ENCODE measurements at places on chromosomes 2 and 18.

- no peak for DNase-seq
Observed at GRCh38 chr2:30686000-30686399, 121.2 kb downstream of the CAPN13 start.

- no peak for DNase-seq
Observed at GRCh38 chr2:8202132-8202531, 479.7 kb upstream of the ID2 start.

DNA sequence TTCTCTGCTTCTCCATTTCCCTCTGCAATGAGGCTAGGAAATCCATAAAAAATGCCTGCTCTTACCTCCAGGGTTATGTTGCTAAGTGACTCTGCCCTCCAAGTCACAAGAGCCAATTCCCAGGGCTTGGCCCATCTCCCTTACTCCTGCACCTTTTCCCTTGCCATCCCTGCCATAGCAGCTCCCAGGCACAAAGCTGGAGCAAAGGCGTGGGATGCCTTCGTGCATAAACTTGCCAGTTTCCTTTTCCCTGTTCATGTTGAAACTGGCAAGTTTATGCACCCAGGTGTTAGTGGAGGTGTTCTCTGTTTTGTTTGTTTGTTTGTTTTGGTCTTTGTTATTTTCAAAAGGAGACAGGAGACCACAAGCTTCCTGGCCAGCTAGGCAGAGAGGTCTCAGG is 195.1 kb downstream of the ACKR3 start:
- no peak for DNase-seq

- no peak for DNase-seq
Observed at GRCh38 chr18:8217051-8217564, 392.1 kb upstream of the RAB12 start.

Measured in NT2/D1 (cell line).